GM23248 (cell line): ENCODE measurements at places on chromosomes 12 and 14. TPM values are rescaled to one million over a fixed set of nuclear protein-coding genes. Genes with fewer than 3 reads are reported as not detected.
A peak's percentile ranks its signal among the peaks of the same experiment; 100 is the strongest.

The GMPR2 gene
- total RNA-seq = 70.9 and 98.0 TPM in 2 replicates

GRCh38 chr14:57405562-57405961 lies 15.2 kb downstream of the NAA30 start:
- no peak for DNase-seq
- H3K4me1 ChIP-seq = peaks cover 18% of the 10 kb centered on the region; the same call in 1 of the 2 replicates
- H3K27me3 ChIP-seq = no peaks in the 10 kb centered on the region
- no peak overlapping the region for H3K27ac ChIP-seq
- no peak overlapping the region for H3K4me3 ChIP-seq

DNA sequence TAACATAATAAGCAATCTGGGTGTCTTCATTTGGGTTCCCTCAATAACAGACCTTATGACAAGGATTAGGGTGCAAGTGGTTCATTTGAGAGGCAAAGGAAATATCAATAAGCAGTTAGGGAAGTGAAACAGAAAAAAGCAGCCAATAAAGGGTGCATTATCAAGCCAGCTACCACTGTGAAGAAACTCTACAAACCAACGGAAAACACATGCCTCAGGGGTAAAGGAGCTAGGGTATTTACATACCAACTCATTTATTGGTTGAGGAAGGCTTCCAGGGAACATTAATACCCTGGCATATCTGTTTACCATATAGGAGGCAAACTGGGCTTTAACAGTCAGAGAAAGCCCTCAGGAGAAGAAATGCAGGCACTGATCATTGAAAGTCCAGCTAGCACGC lies 22.7 kb upstream of the IFNG-AS1 start:
- no peaks in the 10 kb centered on the region for H3K4me1 ChIP-seq
- no peaks in the 10 kb centered on the region for H3K27me3 ChIP-seq
- no peak overlapping the region for H3K4me3 ChIP-seq
- H3K27ac ChIP-seq = no peak overlapping the region
- DNase-seq = no peak

GRCh38 chr14:49052521-49052920 lies 533.7 kb downstream of the RPS29 start:
- H3K27ac ChIP-seq = no peak overlapping the region
- H3K4me3 ChIP-seq = no peak overlapping the region
- no peaks in the 10 kb centered on the region for H3K36me3 ChIP-seq
- peak; percentile 36 for DNase-seq
- H3K4me1 ChIP-seq = no peaks in the 10 kb centered on the region

- H3K36me3 ChIP-seq = no peaks in the 10 kb centered on the region
- H3K4me3 ChIP-seq = no peak overlapping the region
- H3K27ac ChIP-seq = no peak overlapping the region
Observed at GRCh38 chr14:40417777-40418401, 985.7 kb upstream of the FBXO33 start.

The TPPP2 gene
- not detected in 2 replicates for total RNA-seq

- H3K27ac ChIP-seq = no peak overlapping the region
- no peaks in the 10 kb centered on the region for H3K27me3 ChIP-seq
- no peaks in the 10 kb centered on the region for H3K4me1 ChIP-seq
- H3K36me3 ChIP-seq = no peaks in the 10 kb centered on the region
- no peak overlapping the region for H3K4me3 ChIP-seq
- no peak for DNase-seq
Observed at GRCh38 chr12:20403230-20403629, 34.9 kb downstream of the PDE3A start.

DNA sequence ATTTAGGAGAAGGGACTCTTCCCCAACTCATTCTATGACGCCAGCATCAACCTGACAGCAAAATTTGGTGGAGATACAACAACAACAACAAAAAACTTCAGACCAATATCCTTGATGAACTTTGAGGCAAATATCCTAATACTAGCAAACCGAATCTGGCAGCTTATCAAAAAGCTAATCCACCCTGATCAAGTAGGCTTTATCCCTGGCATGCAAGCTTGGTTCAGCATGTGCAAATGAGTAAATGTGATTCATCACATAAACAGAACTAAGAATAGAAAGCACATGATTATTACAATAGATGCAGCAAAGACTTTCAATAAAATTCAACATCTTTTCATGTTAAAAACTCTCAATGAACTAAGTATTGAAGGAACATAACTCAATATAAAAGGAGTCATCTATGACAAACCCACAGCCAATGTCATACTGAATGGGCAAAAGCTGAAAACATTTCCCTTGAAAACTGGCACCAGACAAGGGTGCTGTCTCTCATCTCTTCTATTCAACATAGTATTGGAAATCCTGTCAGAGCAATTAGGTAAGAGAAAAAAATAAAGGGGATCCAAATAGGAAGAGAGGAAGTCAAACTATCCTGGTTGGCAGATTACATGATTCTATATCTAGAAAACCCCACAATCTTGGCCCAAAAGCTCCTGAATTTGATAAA lies 233.3 kb downstream of the CCDC59 start:
- H3K4me3 ChIP-seq = no peak overlapping the region
- H3K36me3 ChIP-seq = no peaks in the 10 kb centered on the region
- no peaks in the 10 kb centered on the region for H3K4me1 ChIP-seq
- no peaks in the 10 kb centered on the region for H3K27me3 ChIP-seq
- no peak overlapping the region for H3K27ac ChIP-seq
- DNase-seq = peak; percentile 42

- H3K4me1 ChIP-seq = no peaks in the 10 kb centered on the region
- no peaks in the 10 kb centered on the region; the same call in 1 of the 2 replicates for H3K27me3 ChIP-seq
- H3K4me3 ChIP-seq = no peak overlapping the region
- no peaks in the 10 kb centered on the region for H3K36me3 ChIP-seq
Observed at GRCh38 chr12:101567918-101568317, 26.9 kb upstream of the MYBPC1 start.

The OR11H6 gene
- total RNA-seq = not detected in 2 replicates
